ENCODE measurements at places on chromosomes 11 and 22. TPM values are rescaled to one million over a fixed set of nuclear protein-coding genes. Genes with fewer than 3 reads are reported as not detected.

The CHADL gene
- 0.54 TPM for total RNA-seq

The OSM gene
- total RNA-seq: not detected

The METTL15 gene
- 8.1 TPM for total RNA-seq

The MLC1 gene
- not detected for total RNA-seq

The TREH gene
- total RNA-seq: not detected

The CST6 gene
- 0.11 TPM for total RNA-seq

The CABP7 gene
- total RNA-seq: not detected

The IFITM1 gene
- total RNA-seq: 0.09 TPM

The PIWIL4 gene
- total RNA-seq: 2.5 TPM

The PRR33 gene
- not detected for total RNA-seq

The RASD2 gene
- total RNA-seq: not detected

The CNIH2 gene
- not detected for total RNA-seq

The SCN3B gene
- 10.0 TPM for total RNA-seq

The PC gene
- total RNA-seq: 15.2 TPM

The LINC01488 gene
- total RNA-seq: under 0.01 TPM

The SAA2 gene
- total RNA-seq: not detected

The ELP4 gene
- 11.2 TPM for total RNA-seq

The KRTAP5-9 gene
- not detected for total RNA-seq

The DRD4 gene
- not detected for total RNA-seq

The ZNF214 gene
- total RNA-seq: 0.26 TPM

The KCNJ1 gene
- not detected for total RNA-seq

The MUC2 gene
- total RNA-seq: not detected

The MS4A6A gene
- not detected for total RNA-seq

The MAPK8IP1 gene
- total RNA-seq: 2.0 TPM

The BRSK2 gene
- total RNA-seq: 0.17 TPM

The RFPL3 gene
- not detected for total RNA-seq

The C11orf87 gene
- not detected for total RNA-seq

The CD151 gene
- 587 TPM for total RNA-seq

The MPZL3 gene
- 1.2 TPM for total RNA-seq

The XPNPEP3 gene
- 7.4 TPM for total RNA-seq

The OLFML1 gene
- total RNA-seq: 0.09 TPM

The OR51B4 gene
- total RNA-seq: not detected

The NRXN2 gene
- total RNA-seq: not detected

The TMPRSS5 gene
- 0.26 TPM for total RNA-seq

The CWC15 gene
- 38.4 TPM for total RNA-seq

The ROBO4 gene
- 181 TPM for total RNA-seq

The MRGPRE gene
- not detected for total RNA-seq

The MIOX gene
- not detected for total RNA-seq

The NXPE1 gene
- not detected for total RNA-seq

The CHST1 gene
- 0.65 TPM for total RNA-seq

The CELSR1 gene
- total RNA-seq: 20.2 TPM

The SGSM1 gene
- 5.9 TPM for total RNA-seq

The GDPD5 gene
- total RNA-seq: 15.5 TPM

The ESRRA gene
- 42.8 TPM for total RNA-seq

The C2CD3 gene
- total RNA-seq: 11.0 TPM

The NAALAD2 gene
- 0.11 TPM for total RNA-seq

The PHOX2A gene
- not detected for total RNA-seq

The C11orf58 gene
- total RNA-seq: 228 TPM

The PKDREJ gene
- under 0.01 TPM for total RNA-seq

All from dermis lymphatic vessel endothelial cell (primary cell).